EH (cell line): ENCODE measurements at places on chromosomes 1 and 21.
A peak's percentile ranks its signal among the peaks of the same experiment; 100 is the strongest.

DNA sequence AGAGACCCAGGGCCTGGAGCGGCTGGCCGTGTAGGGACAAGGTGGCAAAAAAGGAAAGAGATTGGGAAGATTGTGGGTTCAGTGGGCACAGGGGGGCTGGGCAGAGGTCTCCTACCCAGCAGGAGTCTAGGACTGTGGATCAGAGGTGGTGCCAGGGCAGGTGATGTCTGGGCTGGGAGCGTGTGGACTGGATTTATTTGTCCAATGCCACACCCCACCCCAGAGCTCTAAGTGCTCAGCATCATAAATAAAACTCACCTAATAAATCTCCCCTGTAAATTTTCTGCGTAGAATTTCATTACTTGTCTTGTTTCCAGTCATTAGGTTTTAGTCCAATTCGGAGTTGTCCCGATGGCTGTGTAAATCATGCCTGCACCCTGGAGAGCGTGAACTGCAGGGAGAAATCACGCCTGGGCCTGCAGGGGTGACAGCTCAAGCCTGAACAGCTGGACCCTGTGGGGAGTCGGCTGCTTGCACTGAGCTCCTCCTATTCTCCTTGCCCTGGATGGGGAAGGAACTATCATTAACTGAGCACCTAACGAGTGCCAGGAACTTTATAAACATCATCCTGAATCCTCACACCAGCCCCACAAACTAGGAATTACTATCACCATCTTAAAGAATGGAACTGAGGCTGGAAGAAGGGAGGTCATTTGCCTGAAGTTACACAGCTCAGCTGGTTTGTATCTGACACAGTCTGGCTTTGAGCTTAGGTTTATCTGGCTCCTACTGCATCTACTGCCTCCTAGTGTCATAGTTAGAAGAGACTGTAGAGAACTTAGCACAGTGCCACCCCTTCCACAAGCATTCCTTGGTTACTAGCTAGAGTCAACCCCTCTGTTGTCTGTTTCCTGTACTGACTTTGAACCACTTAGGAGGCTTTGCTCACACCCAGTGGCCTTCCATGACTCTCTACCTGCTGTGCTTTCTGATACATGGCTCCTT, 25.0 kb upstream of the POU3F1 start:
- DNase-seq = peak; percentile 47

DNA sequence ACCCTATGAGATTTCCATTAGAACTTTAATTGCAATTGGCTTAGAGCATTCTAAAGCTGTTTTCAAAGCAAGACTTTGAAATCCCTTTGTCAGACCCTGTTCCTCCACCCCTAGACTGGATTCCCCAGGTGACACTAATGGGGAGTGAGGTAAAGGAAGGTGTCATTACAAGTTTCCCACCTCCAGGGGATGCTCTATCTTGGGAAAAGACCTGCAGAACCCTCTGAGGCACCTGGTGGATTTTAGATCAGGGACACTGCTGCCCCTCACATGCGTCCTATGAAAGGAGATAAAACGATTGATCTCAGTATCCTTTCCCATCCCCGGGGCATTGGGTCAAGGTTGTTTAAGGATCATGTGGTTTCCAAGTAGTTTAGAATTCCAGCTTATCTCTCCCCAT, 80.3 kb upstream of the RGS4 start:
- no peak for DNase-seq

DNA sequence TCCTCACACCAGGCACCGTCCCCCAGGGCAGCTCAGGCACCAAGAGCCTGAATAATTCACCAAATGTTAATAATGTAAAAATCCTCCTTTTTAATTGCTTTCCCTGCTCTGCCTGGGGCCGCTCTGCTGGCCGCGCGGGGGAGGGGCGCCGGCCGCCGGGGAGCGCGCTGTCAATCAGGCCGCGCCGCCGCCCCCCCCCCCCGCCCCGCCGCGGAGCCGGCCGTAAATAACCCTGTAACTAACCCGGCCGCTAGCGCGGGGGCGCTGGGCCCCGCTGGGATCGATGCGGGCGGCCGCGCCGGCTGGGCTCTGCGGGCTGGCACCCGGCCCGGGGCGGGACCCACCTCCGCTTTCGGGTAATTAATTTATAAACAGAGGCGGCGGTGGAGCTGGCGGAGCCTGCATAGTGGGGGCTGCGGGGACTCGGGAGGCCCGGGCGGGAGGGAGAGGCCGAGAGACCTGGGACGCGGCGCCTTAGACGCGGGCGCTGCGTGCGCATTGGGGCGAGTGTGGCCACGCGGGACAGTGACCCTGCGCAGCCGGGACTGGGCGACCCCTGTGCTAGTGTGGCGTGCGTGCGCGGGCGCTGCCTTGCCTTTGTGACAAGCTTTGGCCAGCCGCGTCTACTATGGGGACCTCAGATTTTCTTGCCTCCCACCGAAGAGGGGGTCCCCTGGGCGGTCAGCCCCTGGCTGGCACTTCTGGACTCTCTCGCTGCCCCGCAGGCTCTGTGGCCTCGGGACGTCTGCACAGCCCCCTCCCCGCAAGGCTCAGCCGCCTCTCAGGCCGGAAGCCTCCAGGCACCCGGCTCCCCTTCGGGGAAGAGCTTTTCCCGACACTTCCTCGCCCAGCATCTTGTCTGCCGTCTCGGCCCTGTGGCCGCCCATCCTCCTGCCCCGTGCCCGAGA, 16.6 kb downstream of the SAMD11 start:
- peak; percentile 78 for DNase-seq

GRCh38 chr1:207815466-207815865, 63.6 kb downstream of the CD46 start:
- no peak for DNase-seq

- DNase-seq = no peak
These were observed 70.2 kb upstream of the PLXNA2 start for GRCh38 chr1:208314431-208314830.

DNA sequence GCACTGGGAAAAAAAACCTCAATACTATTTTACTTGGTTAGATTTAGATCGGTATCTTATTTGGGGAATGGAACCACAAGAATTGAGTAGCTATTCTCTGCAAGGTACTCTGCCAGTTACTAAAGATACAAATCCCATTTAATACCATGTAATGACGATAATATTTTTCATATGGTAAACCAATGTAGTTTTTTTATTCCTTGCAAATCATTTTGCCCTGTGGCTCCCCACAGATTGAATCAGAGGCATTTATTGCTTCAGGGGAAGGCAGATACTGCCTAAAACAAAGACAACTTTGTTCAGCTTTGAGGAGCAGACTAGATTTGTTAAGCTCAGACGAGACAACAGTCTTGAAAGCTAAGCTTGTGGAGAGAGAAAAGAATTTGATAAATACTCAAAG, 226.7 kb upstream of the RUNX1 start:
- DNase-seq = no peak

DNA sequence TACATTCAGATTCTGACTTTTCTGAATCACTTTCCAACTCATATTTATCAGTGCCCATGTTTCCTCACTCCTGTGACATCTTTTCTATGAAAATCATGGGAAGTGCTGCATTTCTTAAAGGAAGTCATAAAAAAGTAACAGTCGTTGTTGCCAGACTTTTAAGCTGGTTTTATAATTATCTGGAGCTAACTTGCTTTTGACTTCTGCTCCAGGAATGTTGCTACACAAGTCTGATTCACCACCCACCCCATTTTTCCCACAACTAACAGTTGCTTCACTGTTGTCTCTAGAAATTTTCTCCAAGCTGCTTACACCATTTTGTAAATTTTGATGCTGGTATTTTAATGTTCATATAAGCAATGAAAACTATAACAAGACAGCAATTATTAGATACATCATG, 12.2 kb downstream of the FCRLB start:
- DNase-seq = peak; percentile 96

DNA sequence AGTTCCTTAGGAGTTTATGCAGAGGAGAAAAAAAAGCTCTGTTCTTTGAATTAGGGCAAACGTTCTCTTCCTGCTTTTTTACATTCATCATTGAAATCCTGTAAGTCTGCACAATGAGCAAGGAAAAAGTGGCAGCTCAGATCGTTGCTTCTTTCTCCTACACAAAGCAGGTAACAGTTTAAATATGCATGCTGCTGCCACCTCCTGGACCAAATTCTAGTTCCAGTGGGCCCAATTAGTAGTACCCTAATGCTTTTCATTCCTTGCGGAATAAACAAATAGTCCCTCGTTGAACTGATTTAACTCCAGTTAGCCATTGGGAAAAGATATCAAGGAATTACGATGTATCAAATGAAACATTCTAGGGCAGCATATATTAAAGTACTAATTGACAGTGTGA, 20.1 kb downstream of the YTHDF2 start:
- peak; percentile 29 for DNase-seq

DNA sequence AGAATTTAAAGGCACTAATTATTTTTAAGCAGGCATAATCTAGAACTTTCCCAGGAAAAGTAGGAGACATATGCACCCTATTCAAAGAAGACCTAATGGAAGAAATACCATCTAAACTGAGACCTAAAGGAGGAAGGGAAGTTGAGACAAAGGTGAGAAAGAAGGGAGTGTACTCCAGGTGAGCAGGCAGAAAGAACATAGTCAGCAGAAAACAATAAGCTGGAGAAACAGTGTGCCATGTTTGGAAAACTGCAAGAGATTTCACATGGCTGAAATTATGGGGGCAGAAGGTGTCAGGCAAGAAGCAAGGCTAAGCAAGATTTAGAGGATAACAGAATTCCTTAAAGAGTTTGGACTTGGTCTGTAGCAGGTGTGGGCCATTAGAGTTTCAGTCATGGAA, 167.0 kb upstream of the USP25 start:
- DNase-seq = no peak

GRCh38 chr1:22804406-22804805, 93.8 kb downstream of the EPHB2 start:
- no peak for DNase-seq

- no peak for DNase-seq
These were observed 63.9 kb upstream of the GOLT1A start for GRCh38 chr1:204277563-204278219.

DNA sequence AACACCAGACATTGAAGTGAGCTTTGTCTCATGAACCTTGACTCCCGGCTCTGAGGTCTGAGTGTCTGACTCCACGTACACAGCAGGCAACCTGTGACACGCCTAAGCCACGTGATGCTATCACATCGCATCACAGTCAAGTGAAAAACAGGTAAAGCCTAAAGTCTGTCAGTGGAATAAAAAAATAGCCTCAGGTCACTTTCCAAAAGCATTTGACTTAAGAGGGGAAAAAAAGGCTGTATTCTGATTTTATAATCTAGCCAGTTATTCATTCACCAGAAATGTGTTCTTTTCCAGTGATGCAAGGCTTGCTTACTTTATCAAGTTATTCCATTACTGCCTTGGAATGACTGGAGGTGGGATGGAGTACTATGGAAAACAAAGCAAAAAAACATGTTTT, 163.2 kb upstream of the HMCN1 start:
- DNase-seq = peak; percentile 48

GRCh38 chr1:41574842-41575241, 90.4 kb upstream of the EDN2 start:
- no peak for DNase-seq

- DNase-seq = no peak
These were observed 115.4 kb upstream of the ZC3H12A start for GRCh38 chr1:37358992-37359391.

GRCh38 chr21:27423038-27423437, 456.1 kb upstream of the ADAMTS5 start:
- peak; percentile 99 for DNase-seq

GRCh38 chr21:41926807-41927171, 27.0 kb downstream of the C2CD2 start:
- no peak for DNase-seq

DNA sequence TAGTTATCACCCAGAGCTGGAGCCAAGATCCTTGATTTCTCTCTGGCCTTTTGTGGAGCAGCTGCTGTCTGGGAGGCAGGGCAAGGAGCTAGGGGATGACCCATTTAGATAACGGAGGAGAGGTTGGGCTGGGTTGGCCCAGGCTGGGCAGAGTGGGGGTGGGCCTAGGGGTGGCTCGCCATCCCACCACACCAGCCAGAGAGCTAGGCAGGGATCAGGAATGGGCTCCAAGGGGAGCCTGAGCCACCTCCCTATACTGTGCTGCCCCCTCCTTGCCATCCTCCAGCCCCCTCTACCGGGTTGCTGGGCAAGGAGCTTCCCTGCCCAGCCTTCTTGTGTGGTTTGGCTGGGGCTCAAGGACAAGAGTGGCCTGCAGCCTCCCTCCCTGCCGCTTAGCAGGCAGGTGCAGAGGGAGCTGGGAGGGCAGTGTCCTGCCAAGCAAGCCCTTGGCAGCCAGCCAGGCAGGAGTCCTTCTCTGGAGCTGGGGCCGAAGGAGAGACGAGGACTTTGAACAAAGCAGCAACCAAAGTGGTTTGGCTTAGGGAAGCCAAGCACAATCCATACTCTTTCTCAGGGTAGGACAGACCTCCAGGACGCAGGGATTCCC, 4.1 kb downstream of the NUAK2 start:
- peak; percentile 27 for DNase-seq

DNA sequence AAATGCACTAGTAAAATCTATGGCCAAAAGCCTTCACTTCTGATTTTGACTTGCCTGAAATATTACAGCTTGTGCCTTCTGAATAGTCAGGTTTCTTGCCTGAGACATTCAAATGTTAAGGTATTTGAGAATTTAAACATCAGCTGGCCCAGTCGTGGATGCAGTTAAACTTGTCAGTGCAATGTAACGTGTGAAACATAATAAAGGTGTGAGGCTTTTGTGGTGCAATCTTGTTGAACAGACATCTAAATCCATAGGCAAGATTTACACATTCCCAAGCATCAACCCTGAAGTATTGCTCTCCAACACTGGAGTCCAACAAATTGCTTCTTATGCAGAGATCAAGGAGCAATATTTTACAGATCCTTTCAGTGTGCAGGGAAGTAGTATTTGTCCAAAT, 4.4 kb downstream of the CCN1 start:
- no peak for DNase-seq

- peak; percentile 85 for DNase-seq
These were observed 16.6 kb upstream of the RNF19B start for GRCh38 chr1:32981003-32981901.

DNA sequence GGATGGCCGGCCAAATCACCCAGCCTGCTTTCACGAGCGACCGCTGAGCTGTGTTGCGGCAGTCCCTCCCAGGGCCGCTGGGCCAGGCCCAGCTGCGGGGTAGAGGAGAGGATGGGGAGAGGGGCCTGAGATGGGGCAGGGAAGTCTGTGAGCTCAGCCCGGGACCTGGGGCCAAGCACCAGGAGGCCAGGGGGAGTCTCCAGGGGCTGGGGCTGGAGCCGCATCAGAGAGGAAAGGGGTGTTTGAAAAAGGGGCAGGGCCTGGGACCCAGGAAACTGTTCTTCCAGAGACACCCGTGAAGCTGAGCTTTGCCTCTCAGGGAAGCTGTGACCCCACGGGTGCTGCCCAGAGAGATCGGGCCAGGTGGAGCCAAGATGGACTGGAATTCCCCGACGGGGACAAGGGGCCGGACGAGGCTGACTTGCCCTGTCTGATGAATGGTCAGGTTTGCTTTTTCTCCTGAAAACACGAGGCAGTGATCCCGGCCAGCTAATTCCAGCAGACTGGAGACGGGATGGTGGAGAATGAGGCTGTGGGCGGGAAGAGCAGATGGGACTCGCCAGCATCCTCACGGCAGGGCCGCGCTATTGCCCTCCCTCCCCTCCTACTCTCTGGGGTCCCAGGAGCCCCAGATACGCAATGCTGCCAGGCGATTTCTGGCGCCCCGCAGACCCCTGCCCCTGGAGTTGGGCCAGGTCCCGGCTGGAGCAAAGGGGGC, 40.3 kb upstream of the COL18A1 start:
- DNase-seq = peak; percentile 81
